ENCODE measurements at places on chromosomes 3 and 15.

DNA sequence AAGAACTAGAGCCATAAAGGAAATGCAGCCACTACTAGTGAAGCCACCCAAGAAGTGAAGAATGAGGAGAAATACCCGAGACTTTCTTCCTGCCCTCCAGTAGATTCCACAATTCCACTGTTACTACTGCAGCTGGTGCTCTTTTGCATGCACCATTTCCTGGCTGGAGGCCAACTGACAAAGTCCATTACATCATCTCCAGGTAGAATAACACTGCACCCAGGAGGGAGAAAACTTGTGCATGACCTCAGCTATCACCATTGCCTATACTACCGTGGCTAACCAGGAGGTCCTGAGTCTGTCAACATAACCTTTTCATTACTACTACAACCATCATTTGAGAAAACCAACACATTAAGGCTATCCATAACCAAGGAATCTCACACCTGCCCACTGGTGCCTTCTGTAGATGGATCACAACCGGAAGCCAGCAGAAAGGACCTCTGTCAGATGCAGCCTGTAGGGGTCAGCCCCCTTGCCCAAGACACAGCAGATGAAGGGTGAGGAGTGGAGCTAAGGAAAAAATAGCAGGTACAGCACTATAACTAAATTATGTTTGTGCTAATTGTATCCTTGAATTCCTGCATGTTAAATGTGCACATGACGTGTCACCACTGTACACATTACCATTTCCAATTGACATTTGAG lies 200.8 kb upstream of the C2CD4B start:
- no peak for DNase-seq

GRCh38 chr3:75983111-75983510 lies 197.8 kb upstream of the ZNF717 start:
- no peak for DNase-seq

DNA sequence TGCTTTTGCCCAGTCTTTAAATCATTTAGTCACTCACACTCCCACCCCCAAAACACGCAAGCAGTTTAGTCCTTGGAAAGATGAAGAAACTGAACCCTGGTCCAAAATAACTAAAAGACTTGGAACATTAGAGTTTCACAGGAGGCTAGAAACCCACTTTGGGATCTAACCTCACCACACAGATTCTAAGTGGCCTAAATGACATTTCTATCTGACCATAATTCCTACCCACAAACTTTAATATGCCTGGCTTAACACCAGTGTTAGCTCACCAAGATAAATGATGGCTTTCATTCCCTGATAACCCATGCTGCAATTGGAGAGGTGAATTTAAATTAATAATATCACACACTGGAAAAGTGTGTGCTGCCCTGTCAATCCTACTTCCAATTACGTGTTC lies 295.3 kb upstream of the UBE2E2 start:
- DNase-seq: no peak

- DNase-seq: no peak
These were observed 7.5 kb upstream of the ALDH1L1 start for GRCh38 chr3:126187920-126188319.

GRCh38 chr15:94875550-94875949 lies 644.2 kb downstream of the MCTP2 start:
- no peak for DNase-seq

- peak; percentile 35 for DNase-seq
These were observed 2.5 kb downstream of the RORA start for GRCh38 chr15:61226361-61227256.

DNA sequence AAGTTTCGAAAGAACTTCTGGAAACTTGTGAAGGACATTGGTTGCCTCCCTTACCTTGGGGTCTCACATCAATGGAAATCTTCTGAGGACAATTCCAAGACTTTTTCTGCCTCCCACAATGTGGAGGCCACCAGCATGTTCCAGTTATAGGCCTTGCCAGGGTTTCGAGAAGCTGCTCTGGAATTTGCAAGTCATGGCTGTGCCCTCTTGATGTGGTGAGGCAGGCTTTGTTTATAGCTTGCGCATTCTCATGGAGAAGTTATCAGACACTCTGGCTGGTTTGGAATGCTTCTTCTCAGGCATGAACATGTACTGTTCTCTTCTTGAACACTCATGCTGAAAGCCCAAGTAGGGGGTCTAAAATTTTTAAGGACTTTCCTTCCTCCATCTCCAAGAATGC lies 4.1 kb downstream of the CXCR6 start:
- no peak for DNase-seq

DNA sequence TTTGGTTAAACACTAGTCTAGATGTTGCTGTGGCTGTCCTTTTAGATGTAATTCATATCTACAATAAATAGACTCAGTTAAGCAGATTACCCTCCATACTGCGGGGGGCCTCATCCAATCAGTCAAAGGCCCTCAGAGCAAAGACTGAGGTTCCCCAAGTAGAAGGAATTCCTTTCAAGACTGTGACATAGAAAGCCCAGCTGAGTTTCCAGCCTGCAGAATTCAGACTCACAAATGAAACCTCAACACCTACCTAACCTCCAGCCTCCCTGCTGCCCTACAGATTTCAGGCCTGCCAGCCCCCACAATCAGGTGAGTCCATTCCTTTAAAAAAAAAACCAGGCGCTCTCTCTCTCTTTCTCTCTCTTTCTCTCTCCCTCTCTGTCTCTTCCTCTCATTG lies 73.6 kb upstream of the NSMCE3 start:
- DNase-seq: no peak

GRCh38 chr3:36677331-36678007 lies 86.9 kb downstream of the DCLK3 start:
- no peak for DNase-seq

- DNase-seq: no peak
These were observed 62.8 kb downstream of the XXYLT1 start for GRCh38 chr3:195208183-195208582.

- no peak for DNase-seq
These were observed 985.7 kb downstream of the NSUN3 start for GRCh38 chr3:95048564-95048963.

DNA sequence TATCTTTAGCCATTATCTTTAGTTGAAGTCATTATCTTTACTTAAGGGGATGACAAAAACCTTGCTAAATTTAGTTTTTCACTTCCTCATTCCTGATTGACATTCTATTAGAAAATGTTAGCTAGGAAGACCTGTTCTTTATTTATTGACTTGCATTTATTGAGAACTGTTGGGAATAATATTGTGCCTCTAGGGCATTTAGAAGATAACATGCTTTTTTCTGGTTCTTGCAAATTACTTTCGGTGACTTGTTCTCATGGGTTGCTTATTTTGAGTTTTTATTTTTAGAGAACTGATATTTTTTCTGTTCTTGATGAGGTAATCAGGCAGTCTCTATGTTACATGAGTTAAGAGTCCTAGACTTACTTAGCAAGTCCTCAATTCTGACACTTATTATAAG lies 48.3 kb upstream of the CTDSPL start:
- no peak for DNase-seq

DNA sequence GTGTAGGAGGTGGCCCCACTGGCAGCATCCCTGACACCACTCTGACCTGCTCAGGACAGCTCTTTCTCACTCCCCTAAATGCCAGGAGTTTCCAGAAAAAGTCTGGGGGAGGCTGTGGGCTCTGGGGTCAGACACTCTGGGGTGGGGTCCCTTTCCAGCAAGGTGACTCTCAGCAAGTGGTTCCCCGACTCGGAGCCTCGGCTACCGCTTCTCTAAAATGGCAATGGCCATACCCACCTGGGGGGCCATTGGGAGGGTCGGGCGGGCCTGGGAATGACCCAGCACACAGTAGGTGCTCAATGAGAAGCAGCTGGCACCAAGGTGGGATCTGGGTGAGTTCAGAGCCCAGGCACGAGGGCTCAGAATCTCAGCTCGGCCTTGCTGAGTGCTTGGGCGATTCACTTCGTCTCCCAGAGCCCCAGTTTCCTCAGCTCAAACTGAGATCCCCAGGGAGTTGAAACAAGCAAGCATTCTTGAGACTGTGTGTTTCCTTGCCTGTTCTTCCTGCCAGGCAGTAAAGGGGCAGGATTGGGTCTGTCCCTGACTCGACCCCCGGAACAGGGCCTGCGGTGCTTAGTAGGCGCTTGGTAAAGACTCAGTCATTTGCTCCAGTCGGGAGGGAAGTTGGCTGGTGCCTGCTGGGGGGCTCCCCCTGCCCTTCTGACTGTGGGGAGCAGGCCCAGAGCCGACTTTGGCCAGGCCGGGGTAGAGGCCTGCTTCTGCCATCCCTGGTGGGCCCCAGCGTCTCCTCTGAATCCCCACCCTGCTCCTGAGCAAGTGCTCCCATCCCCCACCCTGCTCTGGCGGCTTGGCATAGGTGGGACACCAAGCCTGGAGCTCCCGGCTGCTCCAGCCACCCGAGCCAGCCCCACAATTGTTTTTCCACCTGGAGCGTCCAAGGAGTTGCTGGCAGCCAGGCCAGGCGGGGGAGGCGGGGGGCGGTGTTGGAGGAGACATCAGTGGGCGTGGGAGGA lies 32.9 kb upstream of the FBLN2 start:
- no peak for DNase-seq

- DNase-seq: no peak
These were observed 77.7 kb upstream of the LIMD1 start for GRCh38 chr3:45516829-45517228.

DNA sequence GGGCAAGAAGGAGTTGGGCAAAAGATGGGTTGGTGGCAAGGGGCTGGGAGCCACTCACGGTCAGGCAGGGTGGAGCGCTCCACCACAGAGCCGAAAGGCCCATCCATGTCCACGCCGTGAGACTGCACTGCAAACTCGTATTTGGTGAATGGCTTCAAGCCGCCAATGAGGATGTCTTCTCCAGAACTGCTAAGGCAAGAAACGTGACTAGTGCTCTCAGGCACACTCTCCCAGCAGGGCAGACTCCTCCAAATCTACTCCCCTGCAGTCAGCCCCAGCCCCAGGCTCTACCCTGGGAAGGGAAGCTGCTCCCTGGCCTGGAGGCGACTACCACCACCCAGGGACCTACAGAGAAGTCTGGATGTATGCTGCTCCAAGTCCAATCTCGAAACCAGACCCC lies 11.4 kb upstream of the IGDCC3 start:
- DNase-seq: no peak
